Non-pigmented ciliary epithelial cell (primary cell): ENCODE measurements at places on chromosomes 1 and 21.
A peak's percentile ranks its signal among the peaks of the same experiment; 100 is the strongest.

DNA sequence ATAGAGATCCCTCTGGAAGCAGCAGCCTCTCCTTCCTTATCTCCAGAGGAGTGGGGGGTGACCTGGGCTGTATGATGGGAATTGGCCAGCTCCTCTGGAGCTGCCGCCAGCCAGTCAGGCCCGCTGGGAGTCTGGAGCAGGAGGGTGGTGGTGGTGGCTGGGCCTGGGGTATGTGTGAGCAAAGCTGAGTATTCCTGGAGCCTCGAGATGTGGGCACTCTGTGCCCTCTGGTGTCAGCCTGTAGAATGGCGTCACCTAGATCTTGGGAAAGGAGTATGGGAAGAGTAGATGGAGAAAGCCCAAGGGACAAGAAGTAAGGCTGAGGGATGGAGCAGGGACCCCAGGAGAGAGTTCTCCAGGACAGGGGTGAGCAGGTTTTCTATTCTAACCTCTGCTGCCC is 16.0 kb downstream of the VANGL2 start:
- no peak for DNase-seq

GRCh38 chr1:2981981-2982614 is 39.2 kb upstream of the ACTRT2 start:
- no peak for DNase-seq

GRCh38 chr1:71086331-71086730 is 5.5 kb upstream of the ZRANB2 start:
- peak; percentile 57 for DNase-seq

DNA sequence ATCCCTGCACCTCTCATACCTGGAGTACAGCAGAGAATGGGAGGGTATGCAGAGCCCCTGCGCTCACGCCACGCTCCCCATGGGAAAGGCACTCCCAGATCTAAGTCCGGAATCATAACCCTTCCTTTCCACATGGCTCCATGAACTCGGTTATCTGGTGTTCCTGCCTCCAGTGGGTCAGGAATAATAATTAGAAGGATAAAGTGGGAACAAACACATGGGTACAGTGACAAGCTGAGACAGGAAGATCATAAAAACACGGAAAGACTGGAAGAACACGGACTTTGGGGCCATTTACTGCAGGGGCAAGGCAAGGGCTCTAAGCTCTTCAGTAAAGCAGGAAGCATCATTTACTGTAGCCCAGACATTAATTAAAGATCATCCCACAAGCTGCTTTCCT is 48.6 kb downstream of the FOXO6 start:
- no peak for DNase-seq

- DNase-seq = no peak
Measured at GRCh38 chr1:191508239-191508638, 650.0 kb upstream of the RGS18 start.

- DNase-seq = no peak
Measured at GRCh38 chr1:37725851-37726613, 33.7 kb downstream of the CDCA8 start.

DNA sequence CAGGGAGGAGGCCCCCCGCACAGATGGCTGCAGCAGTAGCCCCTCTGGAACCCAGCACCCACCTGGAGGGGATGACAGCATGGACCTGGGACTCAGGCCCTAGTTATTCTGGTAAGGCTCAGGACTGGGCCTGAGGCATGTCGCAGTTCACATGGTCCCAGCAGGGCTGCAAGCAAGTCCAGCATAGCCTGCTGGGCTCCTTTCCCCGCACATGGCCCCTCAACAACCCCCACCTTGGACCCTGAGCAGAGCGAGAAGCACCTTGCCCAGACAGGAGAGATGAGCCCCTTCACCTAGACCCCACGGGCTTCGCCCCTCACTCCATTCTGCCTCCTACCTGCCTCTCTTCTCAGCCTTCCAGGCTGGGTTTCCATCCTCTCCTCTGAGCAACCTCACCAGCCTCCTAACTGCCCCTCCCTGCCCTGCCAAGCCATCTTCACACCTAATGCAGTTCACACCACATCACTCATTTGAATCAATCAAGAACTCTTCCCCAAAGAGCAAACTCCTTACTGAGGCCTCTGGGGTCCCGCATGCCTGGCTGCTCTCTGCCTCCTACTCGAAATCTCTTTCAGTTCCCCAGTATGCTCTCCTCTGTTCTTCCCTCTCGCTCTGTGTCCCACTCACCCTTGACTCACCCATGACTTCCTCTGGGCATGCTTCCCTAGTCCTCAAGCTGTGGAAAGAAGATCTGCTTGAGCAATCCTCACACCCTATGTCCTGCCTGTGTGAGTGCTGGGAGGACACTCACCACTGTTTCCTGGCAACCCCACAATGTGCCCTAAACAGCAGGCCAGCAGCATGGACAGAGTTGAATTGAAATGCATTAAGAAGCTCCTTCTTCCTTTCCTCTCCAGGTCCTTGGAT is 9.4 kb upstream of the THEMIS2 start:
- peak; percentile 94 for DNase-seq

- no peak for DNase-seq
Measured at GRCh38 chr1:93083979-93084378, 4.9 kb downstream of the MTF2 start.

DNA sequence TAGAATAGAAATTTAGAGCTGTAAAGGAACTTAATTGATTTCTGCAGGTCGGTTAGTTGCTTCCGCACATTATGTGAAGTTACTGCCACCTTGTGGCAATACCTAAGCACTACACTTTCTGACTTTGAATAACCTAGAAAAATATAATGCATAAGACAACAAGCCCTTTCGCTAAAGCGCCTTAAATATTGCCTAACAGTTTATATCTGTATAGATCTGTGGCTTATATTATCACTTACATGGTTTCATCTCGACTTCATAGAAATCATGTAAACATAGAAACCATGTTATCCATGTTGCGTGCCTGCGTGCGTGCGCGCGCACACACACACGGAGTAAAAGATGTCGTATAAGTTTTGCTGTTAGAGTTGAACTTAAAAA is 10.9 kb upstream of the IFI16 start:
- DNase-seq = no peak

GRCh38 chr1:164617377-164618201 is 58.6 kb downstream of the PBX1 start:
- no peak for DNase-seq

DNA sequence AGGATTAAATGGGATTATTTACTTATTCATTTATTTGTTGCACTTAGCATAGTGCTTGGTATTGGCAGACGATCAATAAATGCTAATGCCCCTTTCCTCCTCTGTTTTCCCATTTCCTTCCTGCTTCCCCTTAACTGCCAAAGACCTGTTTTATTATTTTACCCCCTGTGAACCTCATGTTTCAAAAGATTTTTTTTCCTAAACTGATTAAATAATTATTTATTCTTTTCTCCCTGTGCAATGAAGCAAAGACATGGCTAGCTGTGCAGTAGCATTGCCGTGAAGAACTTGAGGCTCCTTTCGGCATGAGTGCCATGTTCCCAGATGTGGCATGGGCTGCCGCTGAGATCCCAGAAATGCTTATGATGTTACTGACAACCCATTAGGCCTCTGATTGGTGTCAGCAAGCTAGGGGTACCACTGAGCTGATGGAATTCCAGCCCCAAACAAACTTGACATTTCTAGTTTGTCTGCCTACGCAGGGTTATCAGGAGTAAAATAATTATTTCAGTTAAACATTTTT is 266.4 kb upstream of the TMEM51 start:
- DNase-seq = no peak

DNA sequence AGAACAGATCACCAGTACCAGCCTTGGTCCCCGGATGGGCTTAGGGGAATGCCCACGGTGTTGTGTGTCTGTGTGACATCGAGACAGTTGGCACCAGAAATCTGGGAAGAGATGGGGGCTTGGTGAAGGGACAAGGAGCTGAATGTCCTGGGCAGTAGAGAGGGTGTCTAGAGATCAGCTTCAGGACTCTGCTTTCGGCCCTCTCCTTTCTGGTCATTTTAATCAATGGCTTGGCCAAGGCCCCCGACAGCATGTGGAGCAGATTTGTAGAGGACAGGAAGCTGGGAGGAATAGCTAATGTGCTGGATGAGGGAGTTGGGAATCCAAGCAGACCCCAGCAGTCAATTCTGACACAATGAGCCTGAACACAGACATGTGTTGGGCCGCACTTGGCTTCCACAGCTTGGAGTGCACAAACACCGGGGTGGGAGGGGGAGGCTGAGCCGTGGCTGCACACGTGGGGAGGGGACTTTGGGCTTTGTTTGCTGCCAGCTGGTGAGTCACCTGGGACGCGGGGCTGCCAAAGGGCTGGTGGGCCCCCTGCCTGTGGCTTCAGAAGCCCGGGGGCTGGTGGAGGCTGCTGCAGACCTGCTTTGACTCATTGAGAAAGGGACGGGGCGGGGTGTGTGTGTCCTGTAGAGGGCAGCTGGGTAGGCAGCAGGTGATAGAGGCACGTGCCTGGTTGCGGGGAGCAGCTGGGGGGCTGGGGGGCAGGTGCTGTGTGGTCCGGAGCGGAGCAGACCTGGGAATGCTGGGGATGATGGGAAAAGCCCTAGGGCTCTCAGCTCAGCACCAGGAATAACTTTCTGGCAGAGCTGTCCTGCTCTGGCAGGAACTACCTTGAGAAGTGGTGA is 20.9 kb downstream of the SLC1A7 start:
- DNase-seq = no peak

GRCh38 chr21:36753556-36753955 is 54.6 kb downstream of the SIM2 start:
- DNase-seq = peak; percentile 85

DNA sequence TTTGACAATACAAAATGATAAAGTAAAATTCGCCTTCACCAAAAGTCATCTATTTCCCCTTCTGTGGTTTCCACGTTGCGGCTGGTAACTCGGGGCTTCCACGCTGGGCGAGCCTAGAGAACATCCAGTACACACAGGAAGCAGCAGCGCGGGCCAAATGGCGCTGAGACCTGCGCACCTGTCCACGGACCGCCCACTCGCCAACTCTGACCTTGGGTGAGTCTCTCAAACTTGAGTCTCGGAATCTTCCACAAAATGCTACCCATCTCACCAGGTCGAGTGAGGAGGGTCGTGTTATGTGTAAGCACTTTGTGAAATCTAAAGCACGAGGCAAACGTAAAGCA is 820 bp upstream of the TTF2 start:
- DNase-seq = no peak

- DNase-seq = no peak
Measured at GRCh38 chr1:112110031-112110430, 120.6 kb upstream of the KCND3 start.

GRCh38 chr1:3688356-3689137 is 36.2 kb downstream of the TP73 start:
- DNase-seq = no peak

- DNase-seq = no peak
Measured at GRCh38 chr1:159763686-159764085, 17.1 kb upstream of the DUSP23 start.
